ENCODE measurements at places on chromosomes 16 and 17.

DNA sequence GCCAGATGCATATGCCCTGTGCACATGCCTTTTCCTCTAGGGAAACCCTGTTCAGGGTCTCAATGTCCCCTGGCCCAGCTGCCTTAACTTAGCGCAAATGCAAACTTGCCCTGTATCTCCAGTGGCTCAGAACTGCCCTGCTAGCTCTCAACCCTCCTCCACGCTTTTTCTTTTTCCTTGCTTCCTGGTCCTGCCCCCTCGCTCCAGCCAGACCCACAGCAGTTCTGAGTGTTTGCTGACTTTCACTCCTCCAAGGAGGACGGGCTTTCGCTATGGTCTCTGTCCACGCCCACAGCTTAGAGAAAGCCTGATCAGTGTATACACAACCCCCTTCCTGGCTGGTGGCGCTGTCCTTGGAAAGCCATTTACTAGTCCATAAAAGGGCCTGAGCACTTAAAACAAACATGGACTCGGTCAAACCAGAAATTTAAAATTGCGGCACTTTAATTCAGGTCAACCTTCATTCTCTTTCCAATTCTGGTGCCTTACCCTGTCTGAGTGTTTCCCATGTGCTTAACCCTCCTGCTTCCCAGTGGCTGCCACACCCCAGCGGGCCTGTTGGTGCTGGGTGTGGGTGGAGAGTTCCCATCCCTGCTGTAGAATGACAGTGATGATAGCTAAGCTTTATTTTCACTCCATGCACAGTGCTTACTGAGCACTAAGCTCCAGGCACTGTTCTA, 15.6 kb upstream of the TMEM98 start:
- ATAC-seq, result no peak

DNA sequence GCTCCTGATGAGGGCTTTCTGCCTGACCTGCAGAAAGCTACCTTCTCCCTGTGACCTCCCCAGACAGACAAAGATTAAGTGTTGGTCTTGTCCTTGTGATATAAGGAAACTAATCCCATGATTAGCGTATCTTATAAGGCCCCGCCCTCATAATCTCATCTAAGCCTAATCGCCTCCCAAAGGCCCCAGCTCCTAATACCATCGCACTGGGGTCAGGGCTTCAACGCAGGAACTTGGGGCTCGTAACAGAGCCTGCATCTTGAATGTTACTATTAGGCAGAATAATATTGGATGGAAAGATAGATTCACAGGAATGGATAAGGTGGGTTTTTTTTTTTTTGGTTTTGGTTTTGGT, 78.9 kb downstream of the C16orf95 start:
- no peak for ATAC-seq

GRCh38 chr17:21381076-21381706, 5.0 kb downstream of the KCNJ12 start:
- no peak for ATAC-seq

GRCh38 chr16:82062645-82063058, 27.6 kb downstream of the HSD17B2 start:
- ATAC-seq, result no peak

- ATAC-seq, result no peak
Observed at GRCh38 chr16:65024767-65025178, 97.1 kb downstream of the CDH11 start.

- ATAC-seq, result no peak
Observed at GRCh38 chr16:78571898-78572358, 472.5 kb downstream of the WWOX start.

DNA sequence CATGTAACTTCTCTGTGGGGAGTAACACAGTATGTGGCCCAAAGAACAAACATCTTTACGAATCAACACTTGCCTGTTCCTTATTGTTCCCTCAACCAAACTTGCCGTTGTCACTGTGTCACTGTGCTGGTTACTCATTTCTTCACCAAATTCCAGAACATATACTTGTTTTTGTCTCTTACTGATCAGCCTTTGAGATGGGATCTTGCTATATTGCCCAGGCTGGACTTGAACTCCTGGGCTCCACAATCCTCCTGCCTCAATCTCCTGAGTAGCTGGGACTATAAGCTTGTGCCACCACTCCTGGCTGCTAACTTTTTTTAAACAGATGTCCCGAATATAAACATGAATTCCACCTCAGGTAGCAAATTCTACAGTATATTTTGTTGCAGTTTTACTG, 115.1 kb downstream of the PARN start:
- no peak for ATAC-seq

Measured in activated CD4-positive, CD25-positive, alpha-beta regulatory T cell treated with anti-CD3 and anti-CD28 coated beads, Interleukin-2, amount 50 U/mL, for 24 hours (primary cell).